B cell (primary cell): ENCODE measurements at places on chromosomes 13 and 19. TPM values are rescaled to one million over a fixed set of nuclear protein-coding genes. Genes with fewer than 3 reads are reported as not detected.

DNA sequence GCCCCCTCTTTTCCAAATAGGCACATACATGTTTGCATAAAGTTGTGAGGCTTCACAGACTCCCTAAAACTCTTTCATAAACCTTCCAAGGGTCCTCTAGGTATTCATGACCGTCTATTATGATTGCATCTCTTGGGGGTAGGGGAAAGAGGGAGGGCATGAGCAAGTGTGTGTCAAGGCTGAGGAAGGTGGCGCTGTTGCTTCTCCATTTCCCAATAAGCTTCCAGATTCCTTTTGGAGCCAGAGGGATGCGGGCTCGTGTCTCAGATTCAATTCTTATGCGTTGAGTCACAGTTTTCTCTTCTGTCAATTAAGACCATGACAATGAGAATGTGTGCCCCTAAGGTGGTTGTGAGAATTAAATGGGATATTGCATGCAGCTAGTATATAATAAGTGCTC, 51.0 kb upstream of the CYP2A7 start:
- no peak for DNase-seq

- no peak for DNase-seq
These were observed 320.3 kb upstream of the EDNRB start for GRCh38 chr13:78238911-78239310.

DNA sequence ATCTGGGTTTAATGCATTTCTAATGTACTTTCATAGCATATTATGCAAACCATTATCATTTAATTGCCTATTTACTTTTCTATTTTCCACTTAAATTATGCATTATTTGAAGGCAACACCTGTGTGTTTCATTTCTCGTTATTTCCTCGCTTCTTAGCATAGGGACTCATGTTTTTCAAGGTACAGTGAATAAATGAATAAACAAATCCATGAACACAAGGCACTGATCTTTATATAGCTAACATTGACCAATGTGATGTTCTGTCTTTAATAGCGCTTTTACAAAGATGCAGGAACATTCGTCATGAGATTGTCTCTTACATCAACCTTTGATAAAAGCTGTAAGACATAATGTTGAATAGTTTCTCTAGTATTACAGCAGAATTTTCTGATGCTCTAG, 121.2 kb downstream of the B3GLCT start:
- peak; percentile 48 for DNase-seq

- DNase-seq = no peak
These were observed 1044.8 kb upstream of the SLC10A2 start for GRCh38 chr13:104111031-104111430.

EPSTI1 gene
- polyA plus RNA-seq = 13.4 and 18.2 TPM in 2 replicates

SIGLEC14 gene
- polyA plus RNA-seq = 0.29 and 30.0 TPM in 2 replicates

GRCh38 chr13:99191336-99191899, 9.2 kb upstream of the UBAC2 start:
- DNase-seq = no peak

DNA sequence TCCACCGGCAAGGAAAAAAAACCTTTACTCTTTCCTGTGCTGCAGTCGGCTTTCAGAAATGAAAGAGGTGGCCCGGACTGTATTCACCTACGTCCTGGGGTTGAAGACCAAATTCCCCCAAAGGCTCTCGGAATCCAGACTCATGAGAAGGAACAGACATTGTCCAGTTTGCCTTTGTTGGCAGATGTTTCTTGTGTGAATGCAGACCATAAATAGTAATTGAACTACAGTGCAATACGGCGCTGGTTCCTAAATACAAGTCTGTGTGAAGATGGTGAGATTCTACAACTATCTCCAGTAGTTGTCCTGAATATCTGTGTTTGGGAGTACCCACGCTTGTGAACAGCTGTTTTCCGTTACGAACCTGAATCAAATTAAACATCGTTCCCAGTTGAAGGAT, 11.2 kb upstream of the PTOV1 start:
- no peak for DNase-seq

DNA sequence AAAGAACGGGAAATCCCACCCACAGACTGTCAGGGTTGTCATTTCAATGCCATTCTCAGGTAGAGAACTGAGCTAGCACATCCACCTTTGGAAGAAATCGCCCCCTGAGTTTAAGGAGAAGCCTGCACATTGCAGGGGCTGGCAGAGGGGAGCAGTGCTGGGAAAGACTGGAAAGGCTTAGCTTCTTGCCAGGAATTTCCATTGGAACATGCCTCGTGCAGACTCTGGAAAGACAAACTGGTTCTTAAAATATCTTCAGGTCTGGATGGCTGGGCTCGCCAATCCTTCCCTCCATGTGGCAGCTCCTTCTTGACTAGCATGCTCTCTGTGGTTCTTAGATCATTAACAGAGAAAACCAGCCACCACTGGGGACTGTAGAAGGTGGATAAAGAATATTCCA, 414.1 kb downstream of the TSHZ3 start:
- no peak for DNase-seq

DNA sequence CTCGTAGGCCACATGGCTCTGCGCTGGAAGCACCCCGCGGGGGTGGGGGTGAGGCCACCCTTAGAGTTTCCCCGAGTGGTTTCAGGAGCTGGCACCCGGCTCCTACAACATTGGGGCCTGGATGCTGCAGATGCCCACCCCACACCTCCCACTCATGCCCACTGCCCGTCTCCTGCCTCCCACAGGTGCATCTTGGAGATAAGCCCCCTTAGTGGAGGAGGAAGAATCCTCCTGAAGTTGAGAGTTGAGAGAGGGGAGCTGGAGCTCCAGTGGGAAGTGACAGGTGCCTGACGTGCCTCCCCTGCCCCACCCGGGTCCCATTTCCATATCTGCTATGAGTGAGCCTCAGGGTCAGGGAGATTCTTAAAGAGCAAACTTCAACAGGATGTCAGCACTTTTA, 341.3 kb downstream of the TEX29 start:
- no peak for DNase-seq

DNA sequence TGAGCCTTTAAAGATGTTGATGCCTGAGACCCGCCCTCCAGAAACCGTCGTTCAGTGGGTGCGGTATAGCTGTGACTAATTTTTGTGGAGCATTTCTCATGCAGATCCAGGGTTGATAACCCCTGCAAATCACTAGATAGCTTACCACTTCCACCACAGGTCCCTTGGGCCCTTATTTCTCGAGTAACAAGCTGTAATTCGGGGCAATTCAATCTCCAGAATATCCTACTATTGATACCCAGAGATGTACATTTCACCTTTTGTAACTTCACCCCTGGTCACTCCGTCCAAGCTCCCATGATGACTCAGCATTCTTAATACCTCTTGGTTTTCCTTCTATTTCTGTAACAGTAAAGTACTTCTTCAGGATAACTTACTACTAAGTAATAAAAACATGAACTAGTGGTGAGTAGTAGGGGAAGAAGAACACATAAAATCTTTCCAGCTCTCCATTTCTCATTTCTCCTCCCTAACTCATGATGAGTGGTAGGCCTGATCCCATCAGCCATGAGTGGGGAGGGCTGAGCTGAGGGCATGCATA, 71.9 kb upstream of the UBL3 start:
- no peak for DNase-seq

DNA sequence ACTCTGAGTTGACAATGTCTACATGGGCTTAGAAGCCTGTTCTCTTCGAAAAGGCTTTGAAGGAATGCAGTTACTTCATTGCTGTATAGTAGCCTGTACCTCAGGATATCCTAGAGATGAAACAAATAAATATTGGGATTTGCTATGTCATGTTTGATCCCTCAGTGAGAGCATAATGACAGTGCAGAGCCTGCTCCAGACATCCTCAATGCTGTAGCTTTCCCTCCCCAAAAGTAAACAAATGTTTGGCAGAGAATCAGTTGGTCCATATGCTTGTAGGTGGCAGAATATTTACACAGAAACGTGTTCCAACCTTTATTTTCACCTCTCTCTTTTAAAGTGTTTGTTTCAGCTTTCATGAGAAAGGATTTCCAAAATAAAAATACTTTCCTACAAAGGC, 515.3 kb upstream of the SGCG start:
- DNase-seq = no peak

DNA sequence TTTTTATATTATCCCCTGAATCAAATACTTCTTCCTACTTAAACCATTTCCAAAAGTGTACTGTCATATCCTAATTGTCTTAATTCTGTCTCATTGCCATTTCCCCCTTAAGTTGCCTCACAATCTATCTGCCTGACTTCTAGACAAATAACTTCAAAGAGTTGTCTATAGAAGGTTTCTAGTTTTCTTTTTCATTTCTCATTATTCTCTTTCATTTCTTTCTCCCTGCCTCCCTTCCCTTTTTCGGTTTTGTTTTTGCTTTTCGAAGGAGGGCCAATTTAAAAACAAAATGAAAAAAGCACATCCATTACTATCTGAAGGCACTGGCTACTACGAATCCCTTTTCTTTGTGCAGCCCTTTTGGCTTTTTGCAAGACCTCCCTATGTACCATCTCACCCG, 367.2 kb downstream of the DNAJC15 start:
- DNase-seq = no peak

- DNase-seq = no peak
These were observed 63.5 kb upstream of the SPATA13 start for GRCh38 chr13:24097064-24097463.

EFNA2 gene
- not detected in 2 replicates for polyA plus RNA-seq

MATK gene
- polyA plus RNA-seq = 8.2 and 9.5 TPM in 2 replicates

- DNase-seq = no peak
These were observed 59.6 kb downstream of the RBM26 start for GRCh38 chr13:79346300-79346914.

DNA sequence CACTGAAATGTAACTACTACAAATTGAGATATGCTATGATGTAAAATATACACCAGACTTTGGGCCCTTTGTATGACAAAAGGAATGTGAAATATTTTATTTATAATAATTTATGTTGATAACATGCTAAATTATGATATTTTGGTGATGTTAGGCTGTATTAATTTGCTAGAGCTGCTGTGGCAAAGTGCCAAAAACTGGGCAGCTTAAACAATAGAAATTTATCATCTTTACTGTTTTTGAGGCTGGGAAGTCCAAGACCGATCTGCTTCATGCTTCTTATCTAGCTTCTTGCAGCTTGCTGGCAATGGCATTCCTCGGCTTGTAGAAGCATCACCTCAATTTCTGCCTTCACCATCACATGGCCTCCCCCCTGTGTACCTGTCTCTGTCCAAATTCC, 245.0 kb downstream of the GPC5 start:
- no peak for DNase-seq

IFNL1 gene
- polyA plus RNA-seq = not detected in 2 replicates

OR1M1 gene
- polyA plus RNA-seq = not detected in 2 replicates

GRCh38 chr13:74015137-74015536, 119.1 kb downstream of the KLF12 start:
- no peak for DNase-seq

NALCN gene
- polyA plus RNA-seq = not detected in 2 replicates

DNA sequence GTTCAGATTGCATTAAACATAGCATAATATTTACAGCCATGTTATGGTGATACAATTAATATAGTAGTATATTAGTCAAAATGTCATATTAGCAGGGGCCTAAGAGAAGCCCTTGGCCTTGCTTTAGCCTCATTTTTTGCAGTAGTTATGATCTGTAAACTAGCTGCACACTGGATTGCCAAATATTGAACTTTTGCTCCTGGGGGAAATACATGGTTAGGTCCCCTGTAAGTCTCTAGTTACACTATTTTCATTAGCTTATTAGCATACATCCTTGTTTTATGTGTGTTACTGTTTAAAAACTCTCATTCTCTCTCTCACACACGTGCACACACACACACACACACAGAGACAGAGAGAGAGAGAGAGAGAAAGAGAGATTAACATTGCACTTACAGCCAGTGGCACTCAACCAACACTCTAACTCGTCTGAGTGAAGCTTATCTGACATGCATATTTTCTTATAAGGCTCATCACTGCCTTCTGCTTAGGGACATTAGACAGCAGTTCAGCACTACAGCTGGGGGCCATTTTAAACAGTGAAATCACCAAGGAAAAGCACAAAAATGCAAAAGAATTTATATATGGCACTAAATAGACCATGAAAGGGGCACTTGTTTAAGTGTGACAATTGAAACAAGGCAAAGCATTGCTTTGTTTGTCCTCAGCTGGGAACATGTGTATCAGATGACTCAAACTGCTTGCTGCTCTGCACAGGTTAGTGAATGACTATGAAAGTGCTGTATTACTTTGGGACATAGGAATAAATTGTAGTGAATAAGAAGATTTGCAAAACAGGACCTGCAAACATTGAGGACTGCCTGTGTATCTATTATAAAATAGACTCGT, 278.7 kb downstream of the GPC6 start:
- DNase-seq = no peak

GRCh38 chr19:4064149-4064495, 2.6 kb downstream of the ZBTB7A start:
- no peak for DNase-seq

CYP4F22 gene
- 0.03 TPM in 1 of 2 replicates, not detected in the other for polyA plus RNA-seq

ZNF835 gene
- 2.1 and 4.3 TPM in 2 replicates for polyA plus RNA-seq

PRSS57 gene
- polyA plus RNA-seq = not detected in 2 replicates

ZNF546 gene
- 1.8 and 3.8 TPM in 2 replicates for polyA plus RNA-seq

DNA sequence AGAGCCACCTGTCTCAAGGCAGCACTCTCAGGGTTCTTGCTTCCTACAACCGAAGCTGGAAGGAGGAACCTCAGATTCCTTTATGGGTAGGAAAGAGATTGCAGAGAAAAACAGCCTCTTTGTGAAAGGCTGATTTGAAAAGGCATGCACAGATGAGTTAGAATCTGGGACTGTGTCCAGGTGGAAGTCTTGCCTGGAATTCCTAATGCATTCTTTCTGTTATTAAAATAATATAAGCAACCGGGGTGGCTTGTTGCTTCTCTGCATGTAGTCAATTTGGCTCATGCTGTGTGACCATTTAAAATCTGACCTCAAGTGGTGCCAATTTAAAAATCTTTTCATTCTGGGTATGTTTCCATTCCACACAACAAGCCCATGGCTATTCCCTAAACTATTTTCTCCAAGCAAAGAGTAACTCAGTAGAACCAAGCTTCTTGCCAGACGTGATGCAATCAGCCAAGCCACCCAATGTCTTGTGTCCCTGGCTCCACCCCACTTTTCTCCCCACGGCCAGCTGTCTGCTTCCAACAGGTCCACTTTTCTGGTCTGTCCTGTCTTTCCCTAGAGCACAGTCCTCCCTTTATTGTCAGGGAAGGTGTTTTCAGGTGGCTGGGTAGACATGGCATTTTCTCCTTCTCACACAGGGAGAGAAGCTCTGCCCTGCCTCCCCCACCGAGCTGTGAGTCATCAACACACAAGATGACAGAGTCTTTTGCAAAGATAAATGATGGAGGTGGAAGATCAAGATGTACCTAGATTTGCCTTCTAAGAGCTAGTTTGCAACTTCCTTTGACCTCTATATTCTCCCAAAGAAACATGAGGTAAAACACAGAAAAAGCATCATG, 394.3 kb downstream of the FOXO1 start:
- DNase-seq = no peak

GRCh38 chr19:11699931-11700794, 38.6 kb downstream of the ZNF823 start:
- DNase-seq = peak; percentile 54

- no peak for DNase-seq
These were observed 33.3 kb upstream of the MYCBP2 start for GRCh38 chr13:77360032-77360685.

MYADM gene
- polyA plus RNA-seq = 172 and 184 TPM in 2 replicates

ZNF540 gene
- polyA plus RNA-seq = 2.2 and 2.9 TPM in 2 replicates
